A549 treated with GW870086 at 1 μM for 4 hours (cell line): ENCODE measurements at places on chromosomes 6 and 20. TPM values are rescaled to one million over a fixed set of nuclear protein-coding genes. Genes with fewer than 3 reads are reported as not detected.

Gene PRICKLE4
- 0.68 to 0.95 TPM (median 0.81 TPM) in 5 replicates for total RNA-seq

Gene RBBP8NL
- 0.25 to 0.80 TPM (median 0.66 TPM) in 5 replicates for total RNA-seq

Gene FGD2
- not detected in 5 replicates for total RNA-seq

Gene WASF1
- total RNA-seq, result 10.7 to 13.3 TPM (median 10.8 TPM) in 5 replicates
